ENCODE measurements at places on chromosomes 16 and 17.

- DNase-seq: no peak
Observed at GRCh38 chr16:48864055-48864454, 254.1 kb upstream of the N4BP1 start.

- DNase-seq: no peak
Observed at GRCh38 chr17:56912105-56912999, 1.5 kb downstream of the TRIM25 start.

DNA sequence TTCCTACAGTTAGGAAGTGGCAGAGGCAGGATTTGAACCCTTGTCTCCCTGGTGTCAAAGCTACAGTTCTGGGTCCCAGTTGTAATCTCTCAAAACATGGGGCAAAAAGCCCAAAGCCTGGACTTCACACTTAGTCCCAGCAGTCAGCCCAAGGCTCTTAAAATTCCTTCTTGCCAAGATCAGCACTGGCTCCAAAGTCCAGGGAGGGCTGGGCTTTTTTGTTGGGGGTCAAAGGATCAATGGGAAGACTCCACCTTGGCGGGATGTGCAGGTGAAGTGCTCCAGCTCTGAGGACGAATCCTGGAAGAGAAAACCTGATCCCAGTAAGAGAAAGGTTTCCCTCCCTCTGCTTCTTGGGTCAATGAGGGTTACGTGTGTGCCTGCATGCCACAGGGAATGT is 195.5 kb downstream of the HAPSTR1 start:
- no peak for DNase-seq

GRCh38 chr16:56657555-56658326 is at the start of gene MT1F:
MT1F (plus strand) TSS chr16:56657959; CDS start chr16:56658059, 100 bp downstream.
- DNase-seq: peak; percentile 74

DNA sequence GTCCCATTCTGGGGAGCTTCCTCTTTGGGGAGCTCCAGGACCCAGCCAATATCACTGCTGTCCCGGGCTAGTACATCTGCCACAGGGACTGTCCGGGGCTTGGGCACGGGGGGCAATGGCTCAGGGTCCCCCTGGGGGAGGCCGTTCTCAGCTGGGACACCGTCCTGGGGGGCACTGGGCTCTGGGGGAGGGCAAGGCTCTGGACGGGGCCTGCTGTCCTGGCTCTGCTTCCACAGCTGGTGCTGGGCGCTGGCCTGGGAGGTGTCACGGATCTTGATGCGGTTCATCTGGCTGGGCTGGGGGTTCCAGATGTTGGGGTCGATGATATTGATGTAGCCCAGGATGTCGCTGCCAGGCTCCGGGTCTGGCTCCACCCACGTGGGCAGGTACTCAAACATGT is 26.1 kb downstream of the SLC5A10 start:
- DNase-seq: no peak

GRCh38 chr17:6078458-6078871 is 8.3 kb downstream of the WSCD1 start:
- DNase-seq: no peak

DNA sequence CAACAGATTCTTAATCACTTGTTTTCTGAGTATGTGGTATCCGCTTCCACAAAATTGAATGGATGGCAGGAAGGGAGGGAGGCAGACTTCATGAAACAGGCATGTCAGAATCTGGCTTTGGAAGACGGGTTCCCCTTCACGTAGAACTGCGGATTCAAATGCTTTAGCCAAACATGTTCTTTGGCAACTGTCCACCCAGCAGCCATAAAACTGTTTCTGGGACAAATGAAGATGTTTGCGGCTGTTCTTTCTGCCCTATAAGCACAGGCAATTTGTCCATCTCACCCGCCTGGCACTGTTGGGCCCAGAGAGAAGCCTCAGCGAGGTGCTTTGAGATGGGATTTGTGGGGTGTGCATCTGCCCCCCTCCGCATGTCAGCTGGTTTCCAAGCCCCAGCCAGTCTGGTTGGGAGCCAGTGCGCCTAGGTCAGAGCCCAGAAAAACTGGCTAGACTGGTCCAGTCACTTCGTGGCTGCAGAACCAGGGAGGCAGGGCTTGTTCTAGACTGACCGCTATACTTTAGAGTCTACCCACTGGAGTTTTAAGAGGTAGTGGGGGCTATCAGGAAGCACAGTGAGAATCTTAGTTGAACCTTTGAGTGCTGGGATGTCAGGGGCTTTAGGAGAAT is 6.3 kb downstream of the CRHR1 start:
- DNase-seq: no peak

DNA sequence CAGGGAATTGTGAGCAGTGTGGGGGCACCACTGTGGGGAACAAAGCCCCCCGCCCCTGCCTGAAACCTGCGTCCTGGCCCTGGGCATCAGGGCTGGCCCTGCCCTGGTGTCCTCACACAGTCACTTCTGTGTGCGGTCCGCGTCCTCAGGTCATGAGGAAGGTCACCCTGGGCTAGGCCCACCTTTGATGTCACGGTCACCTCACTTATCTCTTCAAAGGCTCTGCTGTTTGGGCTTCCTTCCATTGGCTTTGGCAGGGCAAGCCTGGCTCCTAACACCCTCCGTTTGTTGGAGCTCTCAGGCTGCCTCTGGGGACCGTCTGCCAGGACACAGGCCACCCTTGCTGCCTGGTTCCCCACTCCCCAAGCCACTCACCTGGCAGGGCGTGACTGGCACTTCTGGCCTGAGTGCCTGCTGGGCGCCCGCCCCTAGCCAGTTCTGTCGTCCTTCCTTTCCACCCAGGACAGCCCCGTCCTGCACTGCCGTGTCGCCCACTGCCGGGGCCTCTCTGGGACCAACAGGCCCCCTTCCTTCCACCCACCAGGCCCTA is 8.8 kb downstream of the CENPX start:
- DNase-seq: no peak

DNA sequence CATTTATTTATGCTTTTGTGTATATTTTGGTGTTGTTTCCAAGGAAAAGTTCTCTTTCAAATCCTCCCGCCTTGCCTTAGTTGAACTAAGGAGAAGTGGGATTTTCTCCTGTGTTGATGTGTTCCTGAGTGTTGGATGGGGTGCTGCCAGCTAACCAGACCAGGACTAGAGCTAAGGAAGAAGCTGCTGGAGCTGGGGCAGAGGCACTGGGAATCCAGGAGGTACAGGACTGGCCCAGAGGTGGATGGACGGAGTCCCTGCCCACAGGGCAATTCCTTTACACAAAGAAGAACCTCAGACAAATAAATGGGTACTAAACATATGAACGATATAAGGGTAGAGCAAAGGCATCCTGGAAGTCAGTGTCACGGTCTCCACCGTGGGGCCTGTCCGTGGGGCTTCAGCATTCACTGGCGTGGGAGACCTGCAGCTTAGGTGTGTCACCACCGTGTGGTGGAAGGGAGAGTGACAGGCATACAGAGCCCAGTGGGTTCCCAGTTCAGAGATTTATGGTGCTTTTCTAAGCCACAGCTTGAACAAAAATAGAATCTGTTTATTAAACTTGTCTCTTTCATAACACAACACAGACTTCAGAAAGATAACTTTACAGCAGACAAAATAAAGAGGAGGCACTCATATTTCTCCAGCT is 270.7 kb downstream of the NTN1 start:
- peak; percentile 59 for DNase-seq

DNA sequence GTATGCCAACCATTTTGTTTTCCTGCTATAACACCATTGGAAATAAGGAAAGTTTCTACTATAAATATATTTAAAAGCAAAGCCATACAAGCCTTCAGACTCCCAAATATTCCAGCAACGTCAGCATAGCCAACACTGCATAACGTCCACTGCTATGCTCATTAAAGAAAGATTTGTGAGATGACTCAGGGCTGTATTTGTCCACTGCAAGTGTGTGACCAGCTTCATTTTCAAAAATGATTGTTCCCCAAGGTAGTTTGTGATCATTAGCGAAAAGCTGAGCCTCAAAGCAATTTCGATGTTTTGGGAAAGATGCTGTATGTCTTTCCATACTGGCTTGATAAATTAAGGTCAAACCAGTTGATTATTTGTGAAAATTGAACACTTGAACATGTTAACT is 14.9 kb upstream of the CCDC182 start:
- DNase-seq: no peak

- no peak for DNase-seq
Observed at GRCh38 chr17:77666462-77666861, 292.0 kb upstream of the TNRC6C start.

- DNase-seq: peak; percentile 33
Observed at GRCh38 chr17:46770818-46771560, 47.5 kb downstream of the WNT3 start.

- DNase-seq: no peak
Observed at GRCh38 chr16:88569614-88569984, 604 bp upstream of the ZC3H18 start.

GRCh38 chr17:79650283-79650682 is 39.4 kb upstream of the RBFOX3 start:
- DNase-seq: no peak

- no peak for DNase-seq
Observed at GRCh38 chr16:26493751-26494150, 573.0 kb upstream of the C16orf82 start.

DNA sequence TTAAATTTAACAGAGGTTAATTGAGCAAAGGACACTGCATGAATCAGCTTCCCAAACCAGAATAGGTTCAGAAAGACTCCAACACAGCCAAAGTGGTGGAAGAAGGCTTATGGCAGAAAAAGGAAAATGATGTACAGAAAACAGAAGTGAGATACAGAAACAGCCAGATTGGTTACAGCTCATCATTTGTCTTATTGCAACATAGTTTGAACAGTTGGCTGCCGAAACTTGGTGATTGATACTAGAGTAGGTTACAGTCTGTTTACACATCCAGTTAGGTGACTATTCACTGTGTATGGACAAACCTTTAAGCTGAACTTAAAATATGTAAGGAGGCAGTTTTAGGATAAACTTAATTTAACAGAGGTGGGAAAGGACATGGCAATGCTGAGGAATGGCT is 18.3 kb downstream of the TMEM100 start:
- no peak for DNase-seq

GRCh38 chr17:65848751-65849150 is 287.3 kb upstream of the AXIN2 start:
- no peak for DNase-seq

GRCh38 chr17:8843344-8843743 is 24.1 kb downstream of the PIK3R6 start:
- no peak for DNase-seq

DNA sequence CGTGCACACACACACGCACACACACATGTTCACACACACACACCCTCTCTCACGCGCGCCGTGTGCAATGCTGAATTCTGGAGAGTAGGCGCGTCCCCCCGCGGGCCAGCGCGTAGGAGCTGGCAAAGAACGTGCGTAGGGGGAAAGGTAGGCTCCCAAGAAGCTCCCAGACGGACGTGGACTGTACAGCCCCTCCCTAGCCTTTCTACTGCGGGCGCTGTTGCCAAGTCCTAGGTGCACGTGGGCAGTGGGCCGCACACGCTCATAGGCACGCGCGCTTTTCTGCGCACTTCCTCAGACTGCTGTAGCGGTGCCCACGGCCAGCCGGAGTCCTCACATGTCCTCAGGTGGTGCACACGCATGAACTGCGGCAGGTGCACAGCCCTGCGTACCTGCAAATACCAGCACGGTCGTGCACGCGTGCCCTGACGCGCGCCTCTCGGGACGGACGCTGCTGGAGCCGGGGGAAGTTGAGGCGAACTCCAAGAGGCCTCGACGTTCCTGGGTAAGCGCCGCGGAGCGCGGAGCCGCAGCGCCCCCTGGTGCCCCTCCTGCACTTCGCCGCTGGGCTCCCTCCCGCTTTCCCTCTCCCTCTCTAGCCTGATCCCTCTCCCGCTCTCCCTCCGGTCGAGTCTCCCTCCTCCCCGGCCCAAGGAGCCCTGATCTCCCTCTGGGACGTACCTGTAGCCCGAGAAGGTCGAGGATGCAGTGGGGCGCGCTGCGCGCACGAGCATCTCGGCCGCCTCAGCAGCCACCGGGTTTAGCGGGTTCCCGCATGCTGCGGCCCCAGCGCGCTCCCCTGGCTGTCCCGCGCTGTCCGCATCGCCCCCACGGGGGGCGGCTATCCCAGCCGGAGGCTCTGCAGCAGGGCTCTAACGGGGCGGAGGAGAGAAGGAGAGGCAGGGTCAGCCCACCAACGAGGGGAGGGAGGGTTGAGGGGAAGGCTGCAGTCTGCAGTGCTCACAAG is 749 bp downstream of the GRIN2A start:
- DNase-seq: peak; percentile 39

GRCh38 chr17:64354824-64355535 is 35.7 kb downstream of the PECAM1 start:
- no peak for DNase-seq

GRCh38 chr17:75124819-75125162 is 6.8 kb downstream of the NT5C start:
- no peak for DNase-seq

GRCh38 chr17:10651927-10652326 is 5.2 kb downstream of the MYH3 start:
- DNase-seq: no peak
